ENCODE measurements at places on chromosomes 5 and 9. TPM values are rescaled to one million over a fixed set of nuclear protein-coding genes. Genes with fewer than 3 reads are reported as not detected.

DNA sequence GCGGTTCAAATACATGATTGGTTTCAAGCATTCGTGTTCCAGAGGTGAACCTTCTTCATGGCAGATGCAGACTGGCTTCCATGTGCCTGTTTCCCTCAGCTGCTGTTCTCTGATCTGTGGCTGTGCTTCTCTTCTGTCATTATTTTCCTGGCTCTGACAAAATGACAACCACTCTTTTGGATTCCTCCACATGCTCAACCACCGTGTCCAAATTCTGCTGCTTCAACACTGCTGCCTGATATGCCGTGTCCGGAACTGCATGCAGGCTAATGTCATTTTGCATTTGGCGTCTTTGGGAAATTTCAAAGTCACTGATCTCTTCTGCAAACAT, 368.7 kb upstream of the ZNF608 start:
- no peak overlapping the region for H3K27ac ChIP-seq
- no peaks in the 10 kb centered on the region for H3K4me1 ChIP-seq
- no peaks in the 10 kb centered on the region for H3K27me3 ChIP-seq
- no peak for DNase-seq

Gene CD72
- 3.1 TPM for total RNA-seq

DNA sequence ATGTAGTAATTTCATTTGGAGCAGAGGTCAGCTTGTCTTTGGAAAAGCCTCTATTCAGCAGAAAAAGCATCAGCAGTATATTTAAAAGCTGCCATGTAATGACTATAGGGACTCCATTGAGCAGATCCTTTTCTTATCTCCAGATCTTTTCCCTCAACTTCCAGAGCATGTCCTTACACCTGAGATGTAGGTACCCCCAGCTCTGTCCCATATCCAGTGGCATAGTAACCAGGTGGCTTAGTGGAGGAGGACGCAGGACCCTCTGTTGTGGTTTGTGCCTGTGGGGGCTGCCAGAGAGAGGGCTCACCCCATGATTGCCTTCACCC, 61.5 kb downstream of the RCL1 start:
- DNase-seq = no peak
- H3K27me3 ChIP-seq = no peaks in the 10 kb centered on the region
- no peak overlapping the region for H3K27ac ChIP-seq

Gene SOHLH1
- total RNA-seq = not detected

DNA sequence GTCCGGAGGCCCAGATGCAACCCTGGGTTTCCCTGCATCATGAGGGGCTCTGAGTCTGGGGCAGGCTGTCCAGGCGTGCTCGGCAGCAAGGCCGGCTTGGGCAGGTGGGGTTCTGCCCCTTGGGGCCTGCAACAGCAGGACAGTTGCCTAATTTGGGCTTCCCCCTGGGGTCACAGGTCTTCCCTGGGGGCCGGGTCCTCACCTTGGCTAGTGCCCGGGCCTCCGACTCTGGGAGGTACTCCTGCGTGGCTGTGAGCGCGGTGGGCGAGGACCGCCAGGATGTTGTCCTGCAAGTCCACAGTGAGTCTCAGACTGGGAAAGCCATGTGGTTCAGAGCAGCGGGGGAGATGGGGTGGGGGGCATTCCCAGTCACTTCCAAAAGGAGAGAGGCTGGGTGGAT, 82.1 kb upstream of the ASS1 start:
- H3K4me1 ChIP-seq = no peaks in the 10 kb centered on the region
- H3K27ac ChIP-seq = no peak overlapping the region
- no peaks in the 10 kb centered on the region for H3K27me3 ChIP-seq
- DNase-seq = no peak
- H3K36me3 ChIP-seq = no peaks in the 10 kb centered on the region
- H3K4me3 ChIP-seq = no peak overlapping the region

DNA sequence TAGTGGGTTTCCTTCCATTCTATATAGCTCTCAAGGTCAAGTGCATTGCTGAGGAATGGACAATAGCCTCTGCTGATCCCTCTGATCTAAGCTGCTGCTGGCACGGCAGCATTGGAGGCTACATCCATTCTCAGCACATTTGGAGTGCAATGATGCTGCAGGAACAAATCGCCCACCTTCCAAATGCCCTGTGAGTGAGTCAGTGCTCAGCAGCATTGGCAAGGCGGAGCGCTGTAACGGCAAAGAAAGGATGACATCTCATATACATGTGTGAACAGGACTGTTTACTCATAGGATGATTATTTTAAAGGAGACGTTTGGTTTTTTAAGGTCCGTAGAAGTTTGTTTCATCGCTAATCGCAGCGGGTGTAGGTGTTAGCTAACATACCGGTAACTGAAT, 408.7 kb downstream of the ARHGEF28 start:
- no peak for DNase-seq
- no peaks in the 10 kb centered on the region for H3K4me1 ChIP-seq
- H3K4me3 ChIP-seq = no peak overlapping the region
- no peak overlapping the region for H3K27ac ChIP-seq
- no peaks in the 10 kb centered on the region for H3K27me3 ChIP-seq

Gene NME5
- 2.4 TPM for total RNA-seq

Gene GDNF
- not detected for total RNA-seq

Gene IL3
- not detected for total RNA-seq

Gene OCLN
- total RNA-seq = 76.7 TPM

Gene CPLANE1
- total RNA-seq = 9.5 TPM

DNA sequence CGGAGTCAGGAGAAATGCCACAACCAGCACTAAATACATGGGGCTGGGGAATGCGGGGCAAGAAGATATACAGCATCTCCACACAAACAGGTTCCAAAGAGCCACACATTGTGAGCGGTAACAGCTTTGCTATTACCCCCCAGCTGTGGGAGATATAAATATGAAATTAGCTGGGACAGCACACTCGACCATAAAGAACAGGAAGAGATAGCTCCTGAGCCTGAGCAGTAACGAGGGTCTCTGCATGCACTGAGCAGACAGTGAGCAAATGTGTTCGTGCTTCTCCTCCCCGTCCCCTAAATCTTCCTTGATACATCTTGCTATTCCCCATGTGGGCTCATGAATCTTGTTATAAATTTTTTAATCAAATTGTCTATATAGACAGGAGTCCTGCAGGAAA, 53.1 kb downstream of the ADAMTS2 start:
- no peak overlapping the region for H3K27ac ChIP-seq
- no peaks in the 10 kb centered on the region for H3K27me3 ChIP-seq
- H3K36me3 ChIP-seq = no peaks in the 10 kb centered on the region
- no peak overlapping the region for H3K4me3 ChIP-seq
- no peak for DNase-seq

DNA sequence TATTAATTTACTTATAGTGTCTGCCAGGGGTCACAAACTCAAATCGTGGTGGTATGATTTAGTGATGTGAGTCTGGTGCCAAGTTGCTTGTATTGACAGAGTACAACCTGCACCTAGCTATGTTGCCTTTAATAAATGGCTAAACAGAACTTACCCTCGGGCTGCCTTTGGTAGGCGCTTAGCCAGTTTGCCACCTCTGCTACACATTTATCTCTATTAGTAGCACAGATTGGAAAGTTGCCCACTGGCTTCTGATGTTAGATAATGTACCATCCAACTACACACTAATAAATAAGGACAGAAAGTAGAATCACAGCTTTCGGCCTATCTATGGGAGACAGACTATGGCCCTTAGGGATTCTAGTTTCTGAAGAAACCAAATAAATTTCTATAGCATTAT, 368.4 kb downstream of the MAN2A1 start:
- H3K4me3 ChIP-seq = no peak overlapping the region
- H3K4me1 ChIP-seq = no peaks in the 10 kb centered on the region
- DNase-seq = peak; percentile 11
- no peaks in the 10 kb centered on the region for H3K27me3 ChIP-seq
- no peak overlapping the region for H3K27ac ChIP-seq

Gene SPINK5
- 0.31 TPM for total RNA-seq

- no peak overlapping the region for H3K27ac ChIP-seq
- no peak overlapping the region for H3K4me3 ChIP-seq
- no peaks in the 10 kb centered on the region for H3K36me3 ChIP-seq
- H3K27me3 ChIP-seq = no peaks in the 10 kb centered on the region
These were observed 614.1 kb downstream of the PTPRD start for GRCh38 chr9:9998491-9999287.

GRCh38 chr9:95017661-95018060, 291.2 kb downstream of the AOPEP start:
- H3K4me3 ChIP-seq = no peak overlapping the region
- H3K27ac ChIP-seq = peak overlapping the region; percentile 59
- H3K27me3 ChIP-seq = no peaks in the 10 kb centered on the region
- no peak for DNase-seq
- peaks cover 55% of the 10 kb centered on the region for H3K4me1 ChIP-seq
- peaks cover 44% of the 10 kb centered on the region for H3K36me3 ChIP-seq

GRCh38 chr5:91983869-91984268, 600.8 kb upstream of the ARRDC3 start:
- DNase-seq = no peak
- H3K36me3 ChIP-seq = no peaks in the 10 kb centered on the region
- no peaks in the 10 kb centered on the region for H3K4me1 ChIP-seq
- no peaks in the 10 kb centered on the region for H3K27me3 ChIP-seq
- no peak overlapping the region for H3K4me3 ChIP-seq

- H3K27me3 ChIP-seq = no peaks in the 10 kb centered on the region
- no peak for DNase-seq
- H3K27ac ChIP-seq = no peak overlapping the region
These were observed 20.9 kb upstream of the ASTN2 start for GRCh38 chr9:117435630-117436261.

DNA sequence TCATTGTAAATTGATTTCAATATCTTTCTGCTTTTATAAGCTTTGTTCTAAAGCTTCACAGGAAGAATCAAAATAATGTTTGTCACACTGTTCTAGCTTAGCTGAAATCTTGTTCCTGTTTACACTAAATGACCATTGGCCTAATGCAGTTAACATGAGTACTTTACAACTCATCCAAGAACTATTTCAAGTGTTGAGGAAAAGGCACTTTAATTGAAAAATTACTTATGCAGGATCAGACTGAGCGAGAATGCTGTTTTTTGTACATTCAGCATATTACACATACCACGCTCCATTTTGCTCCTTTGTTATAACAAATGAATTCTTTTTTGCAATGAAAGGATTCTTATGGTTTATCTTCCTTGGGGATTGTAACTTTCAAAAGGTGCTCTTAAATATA, 22.4 kb upstream of the SMIM15 start:
- no peaks in the 10 kb centered on the region for H3K36me3 ChIP-seq
- peaks cover 8% of the 10 kb centered on the region for H3K4me1 ChIP-seq
- no peak overlapping the region for H3K27ac ChIP-seq
- DNase-seq = no peak

GRCh38 chr9:104980039-104980654, 52.2 kb upstream of the ABCA1 start:
- no peaks in the 10 kb centered on the region for H3K36me3 ChIP-seq
- H3K4me3 ChIP-seq = no peak overlapping the region
- no peak overlapping the region for H3K27ac ChIP-seq

- peaks cover 20% of the 10 kb centered on the region for H3K4me1 ChIP-seq
- DNase-seq = no peak
- no peaks in the 10 kb centered on the region for H3K36me3 ChIP-seq
- no peak overlapping the region for H3K27ac ChIP-seq
- no peaks in the 10 kb centered on the region for H3K27me3 ChIP-seq
These were observed 44.0 kb downstream of the NEURL1B start for GRCh38 chr5:172685091-172685490.

- no peak for DNase-seq
- H3K36me3 ChIP-seq = no peaks in the 10 kb centered on the region
- H3K27ac ChIP-seq = no peak overlapping the region
- H3K4me3 ChIP-seq = no peak overlapping the region
- no peaks in the 10 kb centered on the region for H3K4me1 ChIP-seq
- H3K27me3 ChIP-seq = no peaks in the 10 kb centered on the region
These were observed 49.3 kb upstream of the FAM169A start for GRCh38 chr5:74915488-74915887.

DNA sequence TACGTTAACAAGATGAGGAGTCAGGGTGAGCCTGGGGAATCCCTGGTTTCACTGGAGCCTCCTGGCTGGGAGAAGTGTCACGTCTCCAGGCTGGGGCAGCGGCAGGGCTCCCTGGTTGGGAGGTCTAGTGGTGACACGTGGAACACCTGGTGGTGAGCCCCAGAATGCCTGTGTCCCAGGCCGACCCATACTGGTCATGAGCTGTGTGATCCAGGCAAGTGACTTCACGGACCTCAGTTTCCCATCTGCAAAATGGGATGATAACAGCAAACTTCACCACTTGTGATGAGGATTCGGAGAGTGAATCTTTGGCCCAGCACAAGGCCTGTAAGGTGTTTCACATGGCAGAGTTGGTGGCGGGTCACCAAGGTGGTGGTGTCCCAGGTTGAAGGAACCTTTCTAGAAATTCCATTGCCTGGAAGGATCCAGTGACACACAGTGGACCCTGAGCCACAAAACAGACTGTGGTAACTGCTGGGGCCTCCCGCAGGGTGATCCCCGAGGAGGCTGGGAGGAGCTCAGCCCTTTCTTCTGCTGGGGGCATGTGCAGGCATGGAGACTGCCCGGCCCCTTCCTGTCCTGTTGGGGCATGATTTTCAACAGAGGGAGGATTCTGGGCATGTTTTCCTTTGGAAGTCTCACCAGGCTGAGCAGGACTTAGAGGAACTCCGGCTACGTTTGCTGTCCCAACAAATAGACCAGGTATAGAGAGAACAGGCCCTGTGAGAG, 153.9 kb upstream of the IER5L start:
- H3K27ac ChIP-seq = no peak overlapping the region
- H3K4me1 ChIP-seq = peaks cover 20% of the 10 kb centered on the region
- H3K4me3 ChIP-seq = no peak overlapping the region
- no peaks in the 10 kb centered on the region for H3K27me3 ChIP-seq
- H3K36me3 ChIP-seq = no peaks in the 10 kb centered on the region

- H3K27me3 ChIP-seq = no peaks in the 10 kb centered on the region
- peaks cover 4% of the 10 kb centered on the region for H3K4me1 ChIP-seq
- no peak overlapping the region for H3K4me3 ChIP-seq
These were observed 76.6 kb downstream of the PTPDC1 start for GRCh38 chr9:94160594-94161501.

Gene FOXD4L4
- 0.13 TPM for total RNA-seq

- no peak overlapping the region for H3K4me3 ChIP-seq
- no peak overlapping the region for H3K27ac ChIP-seq
- no peaks in the 10 kb centered on the region for H3K36me3 ChIP-seq
- H3K4me1 ChIP-seq = no peaks in the 10 kb centered on the region
- DNase-seq = no peak
These were observed 141.5 kb upstream of the FER start for GRCh38 chr5:108606185-108606584.

Gene DRD1
- total RNA-seq = not detected

GRCh38 chr5:136149891-136150290, 17.2 kb downstream of the SMAD5 start:
- H3K27ac ChIP-seq = no peak overlapping the region
- H3K27me3 ChIP-seq = no peaks in the 10 kb centered on the region
- no peak for DNase-seq
- peaks cover 18% of the 10 kb centered on the region for H3K4me1 ChIP-seq
- H3K4me3 ChIP-seq = no peak overlapping the region
- peaks cover 10% of the 10 kb centered on the region for H3K36me3 ChIP-seq

Gene HAUS6
- total RNA-seq = 5.1 TPM

GRCh38 chr5:24817966-24818365, 173.2 kb upstream of the CDH10 start:
- no peak overlapping the region for H3K27ac ChIP-seq
- DNase-seq = no peak
- no peaks in the 10 kb centered on the region for H3K27me3 ChIP-seq
- H3K4me3 ChIP-seq = no peak overlapping the region
- H3K4me1 ChIP-seq = no peaks in the 10 kb centered on the region

- no peaks in the 10 kb centered on the region for H3K27me3 ChIP-seq
- no peak overlapping the region for H3K27ac ChIP-seq
- no peaks in the 10 kb centered on the region for H3K36me3 ChIP-seq
These were observed 31.1 kb downstream of the RALGPS1 start for GRCh38 chr9:126945682-126946081.
